Stimulated activated CD8-positive, alpha-beta memory T cell treated with anti-CD3 and anti-CD28 coated beads, Interleukin-15, amount 100 ng/mL, for 1 hour (primary cell): ENCODE measurements at places on chromosomes 7 and 10.

DNA sequence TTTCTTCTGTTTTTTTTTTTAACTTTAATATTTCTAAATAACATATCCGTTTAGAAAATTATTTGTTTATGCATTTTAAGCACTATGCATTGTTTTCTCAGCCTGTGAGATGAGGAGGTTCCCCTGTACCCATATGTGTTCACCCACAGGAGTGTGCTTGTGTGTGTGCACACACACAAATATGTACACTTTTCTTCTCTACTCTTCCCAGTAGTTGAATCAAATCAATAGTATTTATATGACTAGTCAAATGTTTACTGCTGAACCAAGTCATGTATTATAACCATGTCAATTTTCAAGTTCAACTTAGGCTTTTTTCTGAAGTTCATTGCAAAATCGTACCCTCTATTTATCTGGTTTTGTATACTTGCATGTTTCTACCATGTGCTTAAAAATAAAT lies 37.3 kb downstream of the HDAC9 start:
- DNase-seq: no peak

DNA sequence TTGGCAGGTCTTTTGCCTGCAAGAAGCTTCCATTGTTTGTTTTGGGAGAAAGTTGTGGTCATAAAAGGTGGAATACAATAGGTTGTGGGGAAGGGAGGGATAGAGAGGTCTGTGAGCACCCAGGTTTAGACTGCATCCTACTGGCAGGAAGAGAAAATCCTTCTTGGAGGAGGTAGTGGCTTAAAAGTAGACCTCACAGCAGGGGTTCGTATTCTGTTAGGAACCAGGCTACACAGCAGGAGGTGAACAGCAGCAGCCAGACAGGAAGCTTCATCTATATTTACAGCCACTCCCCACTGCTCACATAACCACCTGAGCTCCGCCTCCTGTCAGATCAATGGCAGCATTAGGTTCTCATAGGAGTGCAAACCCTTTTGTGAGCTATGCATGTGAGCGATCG lies 245.3 kb downstream of the NSUN6 start:
- no peak for DNase-seq

GRCh38 chr10:128386231-128386630 lies 260.0 kb upstream of the MKI67 start:
- DNase-seq: no peak

DNA sequence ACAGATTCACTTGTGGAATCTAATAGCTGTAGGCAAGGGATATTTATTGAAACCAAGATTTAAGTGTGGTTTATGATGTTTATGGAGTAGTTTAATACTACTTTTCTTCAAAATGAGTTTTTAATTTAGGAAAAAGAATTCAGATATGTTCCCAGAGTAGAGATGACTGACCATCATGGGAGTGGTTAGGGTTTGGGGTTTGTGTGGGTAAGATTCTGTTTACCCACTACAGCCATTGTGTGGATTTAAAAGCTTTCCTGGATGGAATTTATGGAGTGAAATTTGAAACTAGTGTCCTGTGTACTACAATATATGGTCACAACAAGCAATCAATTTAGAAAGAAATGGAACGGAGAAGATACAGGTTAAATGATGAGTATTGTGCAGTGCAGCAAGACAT lies 453.5 kb downstream of the AUTS2 start:
- DNase-seq: no peak

DNA sequence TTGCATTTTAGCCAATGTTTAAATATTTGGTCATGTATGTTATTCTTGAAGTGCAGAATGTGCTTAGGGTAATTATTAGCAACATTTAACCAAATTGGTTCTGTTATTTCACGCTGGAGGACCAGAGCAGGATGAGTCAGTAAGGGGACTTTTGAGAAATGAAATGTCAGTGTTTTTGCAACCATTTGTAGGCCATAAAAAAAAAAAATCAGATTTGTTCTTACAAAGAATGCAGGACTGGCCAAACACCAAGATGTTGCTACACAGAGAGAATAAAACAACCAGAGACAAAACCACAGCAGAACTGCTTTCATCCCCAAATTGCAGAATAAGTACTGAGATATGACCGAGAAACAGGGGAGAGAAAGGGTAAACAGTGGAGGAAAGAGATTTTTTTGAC lies 62.1 kb downstream of the TPST1 start:
- no peak for DNase-seq

DNA sequence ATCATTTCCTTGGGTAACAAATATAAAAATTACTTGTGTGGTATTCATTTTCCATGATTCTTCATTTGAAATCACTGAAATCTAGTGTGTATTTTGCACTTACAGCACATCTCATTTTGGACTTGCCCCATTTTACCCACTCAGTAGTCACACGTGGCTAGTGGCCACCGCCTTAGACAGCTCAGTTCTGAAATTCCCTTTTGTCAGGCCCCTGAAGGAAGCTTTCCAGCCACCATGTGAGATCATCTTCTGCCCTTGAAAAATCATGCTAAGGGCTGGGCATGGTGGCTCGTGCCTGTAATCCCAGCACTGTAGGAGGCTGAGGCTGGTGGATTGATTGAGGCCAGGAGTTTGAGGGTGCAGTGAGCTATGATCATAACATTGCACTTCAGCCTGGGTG lies 79.3 kb downstream of the PLXDC2 start:
- no peak for DNase-seq

DNA sequence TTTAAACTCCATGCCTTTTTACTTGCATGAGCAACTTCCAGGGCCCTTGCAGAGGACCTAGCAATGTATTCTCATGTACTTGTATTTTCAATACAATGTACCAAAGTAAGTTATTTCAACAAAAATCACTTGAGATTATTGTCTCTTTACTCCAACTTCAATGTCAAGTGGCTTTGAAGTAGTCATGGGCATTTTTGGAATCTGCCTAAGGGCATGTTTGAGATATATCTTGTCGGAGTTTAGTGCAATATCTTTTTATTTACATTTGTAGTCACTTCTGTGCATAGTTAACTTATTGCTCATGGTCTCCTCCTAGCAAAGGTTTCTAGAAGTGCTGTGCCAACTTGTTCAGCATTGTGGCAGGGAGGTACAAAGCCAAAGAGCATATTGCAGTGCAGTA lies 508.7 kb upstream of the SEMA3D start:
- DNase-seq: no peak

- DNase-seq: no peak
Measured at GRCh38 chr7:79778786-79779770, 325.6 kb upstream of the MAGI2 start.

GRCh38 chr7:96233084-96233483 lies 88.8 kb downstream of the SLC25A13 start:
- DNase-seq: no peak

DNA sequence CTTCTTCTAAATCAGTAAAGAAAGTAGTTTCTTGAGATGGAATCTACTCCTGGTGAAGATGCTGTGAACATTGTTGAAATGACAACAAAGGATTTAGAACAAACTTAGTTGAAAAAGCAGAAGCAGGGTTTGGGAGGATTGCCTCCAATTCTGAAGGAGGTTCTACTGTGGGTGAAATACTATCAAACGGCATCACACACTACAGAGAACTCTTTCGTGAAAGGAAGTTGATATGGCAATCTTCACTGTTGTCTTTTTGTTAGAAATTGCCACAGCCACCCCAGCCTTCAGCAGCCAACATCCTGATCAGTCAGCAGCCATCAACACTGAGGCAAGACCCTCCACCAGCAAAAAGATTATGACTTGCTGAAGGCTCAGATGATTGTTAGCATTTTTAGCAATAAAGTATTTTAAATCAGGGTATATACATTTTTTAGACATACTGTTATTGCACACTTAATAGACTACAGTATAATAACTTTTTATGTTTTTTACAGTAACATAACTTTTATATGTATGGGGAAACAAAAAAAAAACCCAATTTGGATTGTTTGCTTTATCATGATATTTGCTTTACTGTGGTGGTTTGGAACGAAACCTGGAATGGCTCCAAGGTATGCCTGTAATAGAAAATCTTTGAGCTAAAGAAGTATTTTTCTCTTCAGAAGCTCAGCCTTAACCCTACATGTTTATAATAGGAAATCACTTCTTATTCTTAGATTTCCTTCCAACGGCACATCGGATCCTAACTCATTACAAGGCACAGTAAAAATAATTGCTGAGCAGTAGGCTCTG lies 257.3 kb downstream of the LRMDA start:
- DNase-seq: no peak

DNA sequence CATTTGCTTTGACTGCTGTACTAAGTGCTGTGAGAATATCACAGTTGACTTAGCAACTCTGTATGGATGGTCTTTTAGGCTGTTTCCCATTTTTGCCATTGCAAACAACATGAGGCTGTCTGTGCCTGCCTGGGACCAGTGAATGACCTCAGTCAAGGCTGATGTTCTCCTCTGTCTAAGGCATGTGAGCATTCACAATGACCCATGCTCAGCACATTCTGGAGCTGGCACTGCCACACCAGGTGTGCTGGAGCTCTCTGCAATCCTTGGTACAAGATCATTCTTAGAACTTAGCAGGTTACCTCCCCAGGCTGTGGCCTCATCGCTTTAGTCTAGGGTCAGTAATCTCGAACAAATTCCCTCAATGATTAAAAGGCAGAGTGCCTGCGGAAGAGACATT lies 61.9 kb downstream of the SH3PXD2A start:
- DNase-seq: no peak

DNA sequence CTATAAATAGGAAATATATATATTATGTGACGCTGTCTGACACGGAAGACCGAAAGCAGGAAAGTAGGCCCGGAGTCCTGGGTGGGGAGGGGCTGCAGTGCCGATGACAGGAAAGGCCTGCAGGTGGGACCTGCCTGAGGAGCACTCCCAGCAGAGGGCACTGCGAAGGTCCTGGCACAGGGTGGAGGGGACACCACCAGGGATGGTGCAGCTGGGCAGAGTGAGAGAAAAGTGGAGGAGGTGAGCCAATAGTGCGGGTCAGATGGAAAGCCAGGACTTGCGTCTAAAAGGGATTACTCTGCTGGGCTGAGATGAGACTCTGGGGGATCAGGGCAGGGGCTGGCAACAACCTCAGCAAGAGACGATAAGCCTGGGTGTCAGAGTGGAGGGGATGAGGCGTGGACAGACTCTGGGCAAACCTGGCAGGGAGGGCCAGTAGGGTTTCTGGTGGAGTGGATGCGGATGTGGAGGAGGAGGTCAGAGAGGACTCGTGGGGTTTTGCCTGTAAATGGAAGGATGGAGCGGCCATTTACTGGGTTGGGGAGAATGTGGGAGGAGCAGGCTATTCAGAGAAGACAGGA lies 118.2 kb upstream of the ZNF746 start:
- no peak for DNase-seq

- no peak for DNase-seq
Measured at GRCh38 chr10:108421266-108421665, 1256.8 kb upstream of the SORCS1 start.

DNA sequence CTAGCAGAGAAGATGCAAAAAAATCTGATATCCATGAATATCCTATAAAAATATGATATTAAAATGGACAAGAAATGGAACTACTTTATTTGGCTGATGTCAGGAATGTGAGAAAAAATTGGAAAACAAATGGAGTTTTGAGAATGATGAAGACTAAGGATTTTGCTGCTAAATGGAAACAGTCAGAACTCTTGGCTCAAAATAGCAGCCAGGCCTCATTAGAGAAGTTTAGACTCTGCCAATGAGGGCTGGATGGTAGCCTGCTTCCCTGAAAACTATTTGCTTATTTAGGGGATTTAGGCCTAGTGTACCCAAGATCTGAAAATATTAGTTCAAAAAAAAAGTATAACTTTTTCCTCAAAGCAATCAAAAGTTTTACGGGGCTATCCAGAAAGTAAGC lies 458.5 kb downstream of the TFEC start:
- DNase-seq: no peak

DNA sequence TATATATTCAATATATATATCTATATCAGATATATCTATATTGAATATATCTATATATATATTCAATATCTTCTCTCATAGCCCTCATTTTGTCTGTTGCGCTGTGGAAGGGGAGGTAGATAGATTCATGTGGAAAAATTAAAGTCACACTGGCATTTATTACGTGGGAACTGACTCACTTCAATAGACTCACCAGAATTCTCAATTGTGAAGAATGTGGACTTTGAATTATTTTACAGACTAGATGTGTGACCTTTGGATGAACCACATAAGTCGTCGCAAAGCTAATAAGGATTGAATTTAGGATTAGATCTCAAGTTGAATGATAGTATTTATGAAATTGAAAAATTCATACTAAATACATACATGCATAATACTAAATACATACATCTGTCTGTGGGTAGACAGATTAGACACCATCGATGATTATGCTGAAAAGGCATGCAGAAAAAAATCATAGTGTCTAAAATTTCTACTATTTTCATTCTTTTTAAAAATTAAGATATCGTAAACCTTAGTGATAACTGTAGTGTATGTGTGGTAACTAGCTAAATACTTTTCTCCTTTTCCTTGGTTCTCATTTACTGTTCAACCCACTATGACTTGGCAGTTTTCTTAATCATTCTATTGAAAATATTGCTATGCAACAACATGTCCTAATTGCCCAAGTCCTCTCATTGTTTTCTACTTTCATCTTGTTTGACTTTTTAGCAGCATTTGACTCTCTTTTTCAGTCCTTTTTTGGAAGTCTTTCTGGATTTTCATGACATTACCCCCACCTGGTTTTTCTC lies 61.8 kb upstream of the A1CF start:
- DNase-seq: no peak

DNA sequence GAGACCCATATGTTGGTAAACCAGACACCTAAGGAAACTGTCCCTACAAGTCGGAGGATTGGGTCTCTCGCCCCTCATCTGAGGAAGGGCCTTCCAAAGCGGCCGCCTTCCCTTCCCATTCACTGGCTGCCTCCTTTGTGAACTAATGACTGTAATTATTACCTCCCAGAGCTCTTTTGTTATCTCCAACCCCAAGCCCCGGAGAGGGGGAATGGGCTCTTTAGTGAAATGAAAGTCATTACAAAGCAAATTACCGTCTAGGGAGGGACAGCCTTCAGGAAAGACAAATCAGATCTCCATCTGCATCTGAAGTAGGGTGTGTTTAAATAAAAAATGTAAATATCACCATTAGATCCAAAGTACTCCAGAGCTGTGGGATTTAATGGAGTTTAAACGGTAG lies 2.6 kb upstream of the GAD2 start:
- DNase-seq: no peak

- no peak for DNase-seq
Measured at GRCh38 chr10:96107623-96108038, 22.5 kb upstream of the ZNF518A start.
